Daoy (cell line): ENCODE measurements at places on chromosomes 13 and 19.
A peak's percentile ranks its signal among the peaks of the same experiment; 100 is the strongest.

GRCh38 chr19:49094505-49095482, 9.5 kb downstream of the SNRNP70 start:
- DNase-seq = no peak

- DNase-seq = no peak
Measured at GRCh38 chr13:104595511-104595910, 1529.3 kb upstream of the SLC10A2 start.

DNA sequence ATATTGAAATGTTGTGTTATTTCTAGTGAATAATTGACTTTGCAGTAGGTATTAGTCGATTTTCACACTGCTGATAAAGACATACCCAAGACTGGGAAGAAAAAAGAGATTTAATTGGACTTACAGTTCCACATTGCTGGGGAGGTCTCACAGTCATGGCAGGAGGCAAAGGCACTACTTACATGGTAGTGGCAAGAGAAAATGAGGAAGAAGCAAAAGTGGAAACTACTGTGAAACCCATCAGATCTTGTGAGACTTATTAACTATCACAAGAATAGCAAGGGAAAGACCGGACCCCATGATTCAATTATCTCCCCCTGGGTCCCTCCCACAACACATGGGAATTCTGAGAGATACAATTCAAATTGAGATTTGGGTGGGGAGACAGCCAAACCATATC, 9.9 kb upstream of the C5AR2 start:
- no peak for DNase-seq

GRCh38 chr13:113022745-113023574, 53.9 kb downstream of the MCF2L start:
- DNase-seq = peak; percentile 44

DNA sequence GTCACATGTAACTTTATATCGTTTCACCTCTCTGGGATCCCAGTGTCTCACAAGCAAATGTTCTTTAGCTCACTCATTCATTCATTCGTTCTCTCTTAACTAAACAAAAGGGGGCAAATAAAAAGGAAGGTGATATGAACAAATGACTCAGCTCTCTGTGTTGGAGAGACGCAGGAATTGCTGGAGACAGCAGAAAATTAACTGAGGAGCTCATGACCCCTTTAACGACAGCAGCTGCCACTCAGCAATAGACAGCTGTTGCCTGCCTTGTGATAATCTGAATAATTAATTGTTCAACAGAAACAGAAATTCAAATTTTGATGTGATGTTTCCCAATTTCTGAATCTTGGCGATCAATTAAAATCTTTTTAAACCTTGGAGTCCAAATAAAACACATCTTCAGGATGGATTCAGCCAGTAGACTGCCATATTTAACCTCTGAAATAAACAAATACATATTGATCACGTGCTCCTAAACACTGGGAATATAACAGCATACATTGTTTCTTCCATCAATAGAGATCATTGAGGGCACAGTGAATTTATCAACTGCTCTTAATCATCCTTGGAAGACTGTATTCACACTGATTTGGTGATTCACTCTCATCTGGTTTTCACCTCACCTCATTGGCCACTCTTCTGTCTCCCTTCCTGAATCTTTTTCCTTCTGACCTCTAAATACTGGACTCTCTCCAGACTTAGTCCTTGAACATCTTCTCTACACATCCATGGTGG, 63.3 kb downstream of the MBNL2 start:
- no peak for DNase-seq
